ENCODE measurements at places on chromosomes 5 and 9.

DNA sequence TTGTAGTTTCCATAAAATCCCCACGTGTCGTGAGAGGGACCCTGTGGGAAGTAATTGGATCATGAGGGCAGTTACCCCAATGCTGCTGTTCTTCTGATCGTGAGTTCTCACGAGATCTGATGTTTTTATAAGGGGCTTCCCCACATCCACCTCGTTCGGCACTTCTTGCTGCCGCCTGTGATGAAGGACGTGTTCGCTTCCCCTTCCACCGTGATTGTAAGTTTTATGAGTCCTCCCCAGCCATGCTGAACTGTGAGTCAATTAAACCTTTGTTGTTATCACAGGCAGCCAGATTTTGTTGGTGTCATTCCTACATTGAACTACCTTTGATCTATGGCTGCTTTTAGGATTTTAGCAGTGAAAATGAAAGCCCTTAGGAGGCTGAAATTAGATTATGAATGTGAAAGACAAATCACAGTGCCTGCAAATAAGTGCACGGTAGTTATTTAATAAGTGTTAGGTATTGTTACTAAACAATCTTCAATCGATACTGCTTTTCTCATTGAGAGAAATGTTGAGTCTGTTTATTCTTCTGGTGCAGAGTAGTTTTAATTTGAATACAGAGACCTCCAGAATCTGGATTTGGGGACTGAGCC lies 68.0 kb upstream of the C6 start:
- DNase-seq: no peak

DNA sequence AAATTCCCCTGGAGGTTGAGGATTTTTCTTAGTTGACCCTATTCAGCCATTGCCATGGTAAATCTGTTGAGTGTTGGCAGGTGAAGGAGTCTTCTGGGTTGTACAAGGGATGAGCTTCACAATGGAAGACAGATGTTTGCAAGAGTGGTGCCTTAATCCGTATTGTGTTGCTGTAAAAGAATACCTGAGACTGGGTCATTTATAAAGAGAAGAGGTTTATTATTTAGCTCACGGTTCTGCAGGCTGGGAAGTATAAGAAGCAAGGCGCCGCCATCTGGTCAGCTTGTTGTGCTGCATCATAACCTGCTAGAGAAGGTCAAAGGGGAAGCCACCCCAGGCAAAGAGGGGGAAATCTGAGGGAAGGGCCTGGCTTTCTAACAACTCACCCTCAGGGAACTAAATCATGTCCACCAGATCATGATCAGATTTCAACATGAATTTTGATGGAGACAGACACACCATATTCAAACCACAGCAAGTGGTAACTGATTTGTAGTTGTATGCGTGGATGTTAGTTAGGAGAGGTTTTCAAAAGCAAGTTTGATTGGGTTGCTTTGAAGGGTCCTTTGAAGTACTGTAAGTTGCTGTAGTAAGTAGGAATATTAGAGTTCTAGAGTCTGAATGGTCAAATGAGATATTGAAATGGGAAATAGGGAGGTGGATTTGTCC lies 2.5 kb downstream of the TNPO1 start:
- no peak for DNase-seq

- no peak for DNase-seq
These were observed 47.0 kb downstream of the GPR21 start for GRCh38 chr9:123080444-123080843.

GRCh38 chr5:60371065-60371464 lies 328.9 kb downstream of the DEPDC1B start:
- DNase-seq: no peak

DNA sequence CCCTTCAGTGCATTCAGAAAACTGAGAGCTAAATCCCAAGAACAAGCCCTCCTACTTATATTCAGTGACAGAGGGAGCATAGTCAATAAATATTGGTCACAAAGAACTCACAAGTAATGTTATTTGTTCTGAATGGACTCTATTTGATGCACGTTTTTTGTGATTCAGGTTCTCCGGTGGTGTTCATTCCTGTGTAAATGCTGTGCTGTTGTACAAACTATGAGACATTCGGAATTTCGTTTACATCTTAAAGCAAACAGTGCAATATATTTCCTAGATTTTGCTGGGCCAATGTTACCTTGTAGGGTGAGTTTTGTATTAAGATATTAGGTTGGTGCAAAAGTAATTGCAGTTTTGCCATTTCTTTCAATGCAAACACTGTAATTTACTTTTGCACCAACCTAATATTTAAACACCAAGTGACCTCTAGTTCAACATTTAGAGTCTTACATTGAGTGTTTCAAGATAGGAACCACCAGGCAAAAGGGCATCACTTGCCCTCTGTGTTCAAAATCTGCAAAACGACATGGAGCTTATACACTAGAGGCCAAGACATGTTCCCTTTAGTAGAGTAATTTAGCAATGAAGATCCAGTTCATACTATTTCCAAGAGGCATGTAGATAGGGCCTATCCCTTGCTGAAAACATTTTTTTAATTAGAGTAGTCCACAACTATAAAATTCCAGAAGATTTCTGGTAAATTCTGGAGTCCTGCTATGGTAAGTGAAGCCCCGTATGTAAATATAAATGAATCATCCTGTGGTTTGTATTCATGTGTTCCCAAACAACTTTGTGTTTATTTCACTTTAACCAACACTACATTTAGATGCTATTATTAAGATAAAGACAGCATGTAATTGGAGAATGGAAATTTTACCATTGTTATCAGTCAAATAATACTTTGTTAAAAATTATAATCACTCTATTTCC lies 444.0 kb upstream of the PTGER4 start:
- DNase-seq: no peak

Measured in NCI-H1417 treated with DMSO at 0.1 percent for 48 hours (cell line).